ENCODE measurements at places on chromosomes 3 and 15. TPM values are rescaled to one million over a fixed set of nuclear protein-coding genes. Genes with fewer than 3 reads are reported as not detected.

GRCh38 chr3:141412936-141413354, 44.6 kb downstream of the ZBTB38 start:
- DNase-seq, result peak; percentile 83

- DNase-seq, result no peak
These were observed 78.4 kb upstream of the RORA start for GRCh38 chr15:61307474-61307873.

DNA sequence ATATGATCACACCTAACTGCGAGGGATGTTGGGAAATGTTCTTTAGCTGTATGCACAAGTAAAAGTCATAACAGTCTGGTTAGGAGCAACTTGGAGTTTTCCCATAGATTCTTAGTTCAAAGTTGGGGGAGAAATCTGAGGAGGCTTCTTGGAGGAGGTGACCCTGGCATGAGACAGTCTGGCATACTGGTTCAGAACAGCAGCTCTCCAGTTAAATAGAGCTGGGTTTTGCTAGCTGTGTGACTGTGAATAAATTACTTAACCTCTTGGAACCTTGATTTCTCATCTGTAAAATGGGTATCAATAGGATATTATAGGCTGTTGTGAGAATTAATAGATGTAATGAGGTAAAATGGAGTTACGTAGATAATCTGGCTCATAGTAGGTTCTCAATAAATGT, 49.1 kb upstream of the DGKG start:
- no peak for DNase-seq

ARL14 gene
- total RNA-seq, result not detected

CDC25A gene
- 2.3 TPM for total RNA-seq

WNT5A gene
- 1.8 TPM for total RNA-seq

LRRN1 gene
- total RNA-seq, result 1.1 TPM

Data from gastrocnemius medialis (tissue), 4 donors.